ENCODE measurements at places on chromosomes 1 and 21.

DNA sequence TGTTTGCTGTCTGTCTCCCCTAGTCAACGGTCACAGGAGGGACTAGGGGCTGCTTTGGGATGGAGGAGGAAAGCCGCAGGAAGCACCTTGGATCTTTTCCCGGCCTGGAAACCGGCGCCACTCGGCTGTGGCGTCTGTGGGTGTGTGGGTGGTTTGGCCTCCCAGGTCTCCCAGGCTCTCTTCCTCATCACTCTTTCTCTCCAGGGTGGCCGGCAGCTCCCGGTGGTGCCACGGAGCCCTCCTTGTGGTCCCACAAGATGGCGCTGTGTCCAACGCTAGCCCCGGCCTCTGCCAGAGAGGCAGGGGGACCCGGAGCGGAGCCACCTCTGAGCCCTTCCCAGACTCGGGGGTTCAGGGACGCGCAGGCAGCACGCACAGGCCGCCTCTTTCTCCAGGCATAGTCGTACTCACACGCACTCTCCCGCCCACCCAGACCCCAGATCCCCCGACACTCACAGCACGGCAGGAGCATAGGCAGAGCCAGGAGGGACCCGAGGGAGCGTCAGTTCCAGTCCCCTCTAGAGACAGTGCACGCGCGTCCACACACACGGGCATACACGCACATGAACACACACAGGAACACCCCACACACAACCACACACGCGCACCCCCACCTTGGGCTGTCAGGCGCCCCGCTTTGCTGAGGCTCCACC lies 31.2 kb downstream of the CDCP2 start:
- peak; percentile 33 for DNase-seq

- no peak for DNase-seq
Measured at GRCh38 chr1:225595974-225596551, 56.9 kb downstream of the ENAH start.

DNA sequence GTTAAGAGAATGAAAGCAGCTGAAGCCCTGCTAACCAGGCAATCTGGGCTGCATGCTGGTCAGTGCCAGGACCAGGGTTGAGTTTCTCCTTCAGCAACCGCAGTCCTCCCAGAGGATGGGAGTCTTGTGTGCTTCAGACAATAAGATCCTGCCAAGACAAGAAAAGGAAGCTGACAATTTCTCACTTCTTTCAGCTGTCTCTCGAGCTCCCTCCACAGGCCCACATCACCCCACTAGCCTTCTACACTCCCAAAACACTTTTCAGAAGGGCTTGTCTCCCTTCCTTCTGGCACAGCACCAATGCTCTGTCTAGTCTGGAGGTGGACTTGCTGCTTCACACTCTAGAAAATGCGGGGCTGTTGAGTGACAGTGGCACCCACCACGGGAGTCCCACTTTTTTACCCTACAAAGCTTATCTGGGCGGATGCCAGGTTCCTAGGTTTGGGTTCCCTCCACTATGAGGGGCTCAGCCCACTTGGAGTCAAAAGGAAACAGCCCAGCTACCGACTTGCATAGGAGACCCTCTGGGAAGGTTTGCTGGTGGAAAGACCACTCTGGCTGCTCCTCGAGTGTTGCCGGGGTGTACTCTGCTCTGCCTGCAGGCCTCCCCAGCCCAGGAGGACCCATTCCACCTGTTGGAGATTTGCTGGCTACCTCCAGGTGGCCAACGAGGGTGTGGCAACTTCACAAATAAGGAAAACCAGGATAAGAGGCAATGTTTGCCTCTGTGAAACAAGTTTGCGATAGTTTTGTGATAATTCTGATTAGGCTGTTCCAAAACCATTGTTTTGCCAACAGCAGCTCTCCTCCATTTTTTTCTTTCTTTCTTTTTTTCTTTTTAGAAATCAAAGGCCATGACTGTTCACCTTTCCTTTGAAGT lies 68.9 kb downstream of the TENT5C start:
- no peak for DNase-seq

DNA sequence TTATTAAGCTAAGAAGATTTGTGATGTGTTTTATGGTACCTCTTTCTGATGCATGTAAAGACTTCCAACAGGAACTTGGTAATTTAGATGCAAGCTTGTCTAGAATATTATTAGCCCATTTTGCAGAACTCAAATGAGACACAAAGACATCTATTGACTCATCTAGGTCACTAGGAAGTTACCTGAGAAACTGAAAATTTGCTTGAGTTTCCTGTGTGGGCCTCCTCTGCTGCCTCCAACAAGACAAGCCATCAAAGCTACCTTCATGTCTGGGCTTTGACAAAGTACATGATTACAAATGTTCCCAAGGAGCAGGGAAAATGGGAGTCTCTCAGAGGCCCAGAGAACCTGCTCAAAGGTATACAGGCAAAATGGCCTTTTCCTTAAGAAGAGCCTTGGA lies 5.6 kb downstream of the RUNX1 start:
- DNase-seq, result no peak

GRCh38 chr1:237684236-237684635 lies 206.5 kb downstream of the ZP4 start:
- no peak for DNase-seq

DNA sequence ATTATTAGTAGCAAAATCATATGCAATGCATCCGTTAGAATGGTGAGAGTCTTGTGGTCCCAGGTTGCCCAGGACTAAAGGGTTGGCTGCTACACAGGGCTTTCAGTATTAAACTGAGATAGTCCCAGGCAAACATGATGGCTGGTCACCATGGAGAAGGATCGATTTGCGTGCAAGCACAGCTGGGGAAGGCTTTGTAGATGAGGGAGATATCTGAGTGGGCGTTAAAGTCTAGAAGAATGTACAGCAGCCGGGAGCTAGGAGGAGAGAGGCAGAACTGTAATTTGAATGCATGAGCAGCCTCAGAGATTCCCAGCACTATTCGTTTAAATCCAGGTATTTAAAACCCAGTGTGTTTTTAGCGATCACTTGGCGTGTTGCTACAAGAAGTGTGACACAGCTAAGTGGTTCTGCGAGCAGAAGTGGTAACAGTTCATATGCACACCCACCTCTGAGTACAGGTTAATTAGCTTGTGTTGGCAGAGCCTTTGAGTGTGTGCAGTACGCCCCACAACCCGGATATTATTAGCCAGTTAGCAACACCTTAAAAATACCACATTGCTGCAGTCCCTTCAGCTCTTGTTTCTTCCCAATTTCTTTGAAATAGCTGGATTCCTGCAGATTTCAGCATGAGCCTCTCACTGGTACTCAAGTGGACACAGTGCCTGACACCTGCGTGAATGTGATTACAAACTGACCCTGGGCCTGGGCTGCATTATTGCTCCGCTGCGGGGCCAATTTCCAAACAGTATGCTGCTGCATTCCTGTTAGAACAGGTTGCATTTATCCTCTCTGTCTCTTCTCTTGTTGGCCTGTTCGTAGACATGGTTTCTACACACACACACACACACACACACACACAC lies 67.2 kb upstream of the SCAF4 start:
- no peak for DNase-seq
